Fibroblast of the aortic adventitia (primary cell): ENCODE measurements at places on chromosomes 6 and 20. TPM values are rescaled to one million over a fixed set of nuclear protein-coding genes. Genes with fewer than 3 reads are reported as not detected.

GRCh38 chr20:1465470-1466210 is 1.0 kb downstream of the NSFL1C start:
- DNase-seq: peak; percentile 21

SLC17A9 gene
- total RNA-seq: 0.41 and 2.0 TPM in 2 replicates

GJA10 gene
- not detected in 2 replicates for total RNA-seq

BTNL2 gene
- not detected in 2 replicates for total RNA-seq

SAMD3 gene
- 9.1 and 33.9 TPM in 2 replicates for total RNA-seq

GRCh38 chr6:149984773-149985172 is 21.0 kb downstream of the ULBP1 start:
- DNase-seq: no peak

DNA sequence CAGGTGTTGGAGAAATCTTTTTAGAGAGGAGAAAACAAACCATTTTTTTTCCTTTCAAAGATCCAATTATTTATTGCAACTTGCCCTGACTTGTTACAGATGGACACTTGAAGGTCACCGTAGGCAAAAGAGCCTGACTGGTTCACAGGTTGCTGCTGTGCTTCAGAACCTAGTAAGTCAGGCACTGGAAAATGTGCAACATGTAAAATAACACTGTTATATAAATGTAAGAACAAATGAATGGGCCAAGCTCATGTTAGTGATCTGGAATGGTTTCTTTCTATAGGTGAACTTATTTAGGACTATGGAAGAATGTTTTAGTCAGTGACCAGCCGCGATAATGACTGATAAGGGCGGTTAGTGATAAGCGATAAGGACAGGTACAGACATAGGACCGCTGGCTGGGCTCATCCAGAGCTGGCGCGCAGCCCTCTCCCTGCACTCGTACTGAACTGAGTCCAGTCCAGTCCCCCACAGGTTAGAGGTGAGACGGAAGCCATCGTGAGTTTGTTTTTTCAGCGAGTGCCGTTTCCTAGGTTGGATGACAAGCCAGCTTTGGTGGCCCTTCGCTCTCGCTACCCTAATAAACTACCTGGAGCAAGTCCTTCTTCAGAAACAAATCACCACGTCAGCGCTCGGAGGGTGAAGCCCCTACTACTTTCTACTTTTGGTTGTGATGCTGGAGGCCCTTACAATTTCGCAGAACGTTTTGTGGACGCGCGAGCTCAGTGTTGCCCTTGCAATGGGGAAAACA is 94.4 kb upstream of the PRDM1 start:
- no peak for DNase-seq

GRCh38 chr6:35264550-35265274 is 5.2 kb downstream of the ZNF76 start:
- DNase-seq: no peak

GRCh38 chr6:156910938-156911337 is 133.8 kb downstream of the ARID1B start:
- no peak for DNase-seq

ANKRD6 gene
- total RNA-seq: 14.6 and 18.1 TPM in 2 replicates

DNA sequence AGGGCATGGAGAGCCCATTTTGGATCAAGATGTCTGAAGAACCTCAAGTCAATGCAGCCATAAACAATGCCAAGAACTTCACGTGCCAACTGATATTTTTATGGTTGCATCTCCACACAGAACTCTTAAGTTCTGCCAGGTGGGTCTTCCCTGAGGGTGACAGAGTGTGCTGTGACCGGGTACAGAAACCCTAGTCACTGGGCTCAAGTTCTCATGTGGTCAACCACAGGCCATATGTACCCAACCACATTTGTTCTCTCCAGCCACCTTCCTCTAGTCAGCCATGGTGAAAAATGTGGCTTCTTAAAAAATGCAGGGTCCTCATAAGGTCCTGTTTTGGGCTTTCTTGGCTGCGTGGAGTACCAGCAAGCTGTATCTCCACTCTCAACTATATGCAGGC is 48.9 kb downstream of the CLIC5 start:
- no peak for DNase-seq

SLC22A16 gene
- total RNA-seq: 0.09 TPM in 1 of 2 replicates, not detected in the other

DNA sequence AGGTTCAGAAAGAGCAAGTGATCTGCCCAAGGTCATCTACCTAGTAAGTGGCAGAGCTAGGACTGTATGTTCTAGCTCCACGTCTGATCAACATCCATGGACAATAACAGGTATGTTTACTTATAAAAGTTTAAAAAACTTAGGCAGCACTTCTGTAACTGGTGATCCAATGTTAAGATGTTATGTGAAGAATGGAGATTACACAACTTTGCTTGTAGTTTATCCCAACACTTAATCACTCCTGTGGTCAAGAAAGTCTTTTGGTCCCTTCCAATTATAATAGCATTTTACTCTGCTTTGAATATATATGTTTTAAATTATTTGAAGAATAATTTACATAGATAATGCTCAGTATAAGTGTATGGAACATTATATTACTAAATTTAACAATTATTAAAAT is 4.8 kb downstream of the FBXO30 start:
- DNase-seq: peak; percentile 51

DNA sequence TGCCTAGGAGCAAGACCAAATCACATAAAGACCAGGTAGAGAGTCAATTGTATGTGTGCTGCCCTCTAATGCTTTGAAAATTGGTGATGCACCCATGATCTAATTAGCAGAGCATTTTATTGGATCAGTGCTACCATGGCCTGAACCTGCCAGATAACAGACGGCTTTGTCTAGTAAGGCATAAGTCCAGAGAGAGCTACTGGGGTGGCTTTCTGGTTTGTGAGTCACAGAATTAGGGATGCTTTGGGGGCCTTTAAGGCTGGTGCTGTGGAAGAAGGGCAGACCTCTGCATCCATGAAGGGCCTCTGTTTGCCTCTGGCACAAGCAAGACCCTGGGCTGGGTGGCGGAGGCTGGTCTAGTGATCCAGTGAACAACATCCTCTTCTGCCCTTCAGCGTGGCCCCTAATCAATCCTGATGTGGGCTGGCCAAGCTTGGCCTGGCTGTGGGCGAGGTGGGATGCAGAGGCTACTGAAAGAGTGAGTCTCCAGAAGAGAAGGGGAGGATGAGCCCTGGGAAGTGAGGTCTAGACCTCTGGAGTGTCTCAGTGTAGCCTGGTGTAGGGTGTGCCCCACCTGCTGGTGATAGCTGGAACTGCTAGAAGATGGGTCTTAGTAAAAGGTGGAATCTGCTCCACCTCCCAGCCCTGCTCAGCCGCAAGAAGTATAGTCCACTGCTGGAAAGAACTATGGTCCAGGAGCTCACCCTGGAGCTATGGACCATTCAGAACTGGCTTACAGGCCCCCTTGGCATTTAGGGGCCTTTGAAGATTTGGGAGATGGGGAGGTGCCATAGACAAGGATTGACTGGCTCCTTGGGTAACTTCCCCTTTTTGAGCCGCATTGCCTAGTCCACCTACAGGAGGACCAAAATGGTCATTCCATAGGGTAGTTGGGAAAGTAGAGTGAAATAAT is 36.7 kb upstream of the AAR2 start:
- DNase-seq: peak; percentile 83

- DNase-seq: peak; percentile 83
Measured at GRCh38 chr20:380763-381580, 412 bp downstream of the TRIB3 start.

DNA sequence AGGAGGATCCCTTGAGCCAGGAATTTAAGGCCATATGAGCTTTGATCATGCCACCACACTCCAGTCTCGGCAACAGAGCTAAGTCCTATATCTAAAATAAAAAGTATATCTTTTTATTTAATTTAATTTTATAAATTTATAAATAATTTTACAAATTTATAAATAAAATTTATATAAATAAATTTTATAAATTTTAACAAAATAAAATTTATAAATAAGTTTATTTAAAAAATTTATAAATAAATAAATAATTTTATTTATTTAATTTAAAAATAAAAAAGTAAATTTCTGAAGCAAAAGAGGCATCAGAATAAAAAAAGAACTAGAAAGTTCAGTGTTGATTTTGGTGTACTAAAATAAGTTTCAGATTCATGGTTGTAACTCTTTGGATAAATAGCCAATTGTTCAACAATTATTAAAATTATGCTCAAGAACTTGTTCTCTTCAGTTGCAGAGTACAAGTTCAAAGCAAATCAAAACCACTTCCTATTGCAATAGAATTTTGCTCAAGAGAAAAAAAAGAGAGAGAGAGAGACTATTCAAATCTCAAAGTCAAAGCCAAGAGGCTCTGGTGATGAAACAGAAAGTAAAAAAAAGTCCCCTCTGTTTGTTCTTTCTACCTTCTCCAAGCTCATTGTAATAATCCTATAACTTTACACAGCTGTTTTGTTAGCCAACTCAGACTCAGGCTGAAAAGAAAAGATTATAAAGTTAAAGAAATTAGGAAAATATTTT is 547.5 kb upstream of the ADGRB3 start:
- peak; percentile 65 for DNase-seq

DNA sequence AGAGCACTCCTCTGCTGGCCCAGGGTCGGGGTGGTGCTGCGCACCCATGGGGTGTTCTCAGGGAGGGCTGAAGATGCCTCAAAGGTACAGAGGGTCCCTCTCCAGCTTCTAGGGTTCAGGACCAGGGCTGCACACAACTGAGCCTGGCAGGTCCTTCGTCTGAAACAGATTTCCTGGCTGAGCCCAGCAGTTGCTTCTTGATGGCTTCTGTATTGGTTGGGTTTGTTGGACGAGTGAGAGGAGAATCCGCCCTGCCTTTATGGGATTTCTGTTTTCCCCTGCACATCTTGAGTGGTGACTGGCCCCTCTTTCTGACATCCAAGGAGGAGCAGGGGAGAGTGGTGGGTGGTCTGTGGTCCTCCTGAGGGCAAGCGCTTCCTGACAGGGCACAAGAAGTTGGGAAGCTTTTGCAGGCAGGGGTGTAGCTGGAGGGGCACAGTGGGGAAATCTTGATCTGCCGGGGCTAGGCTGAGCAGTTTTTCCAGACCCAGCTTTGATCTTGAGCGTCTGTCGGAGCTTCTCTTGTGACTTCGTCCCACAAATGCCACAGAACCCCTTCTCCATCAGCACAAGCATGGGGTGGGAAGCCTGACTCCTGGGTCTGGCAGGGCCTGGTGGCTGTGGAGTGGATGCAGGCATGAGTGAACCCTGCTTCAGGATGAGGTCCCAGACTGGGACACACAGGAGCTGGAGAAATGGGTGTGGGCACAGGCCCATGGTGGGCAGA is 116.5 kb downstream of the SYNDIG1 start:
- no peak for DNase-seq

DNA sequence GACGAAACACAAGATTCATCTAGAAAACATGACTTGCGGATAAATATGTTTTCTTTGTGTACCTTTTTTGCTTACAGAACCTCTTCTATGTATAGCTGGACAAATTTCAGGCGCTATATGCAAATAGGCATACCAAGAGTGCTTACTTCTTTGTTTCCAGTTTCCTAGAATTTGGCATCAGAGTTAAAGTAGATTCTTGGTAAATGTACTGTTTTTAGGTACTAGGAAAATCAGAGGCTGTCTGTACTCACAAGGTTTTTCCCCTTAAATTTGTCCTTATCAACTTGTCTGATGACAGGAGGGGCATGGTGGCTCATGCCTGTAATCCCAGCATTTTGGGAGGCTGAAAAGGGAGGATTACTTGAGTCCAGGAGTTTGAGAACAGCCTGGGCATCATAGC is 124.9 kb upstream of the TMEM170B start:
- DNase-seq: no peak

C6orf163 gene
- 3.9 and 5.2 TPM in 2 replicates for total RNA-seq

GRCh38 chr20:13800728-13801134 is 15.9 kb downstream of the NDUFAF5 start:
- peak; percentile 99 for DNase-seq

DNA sequence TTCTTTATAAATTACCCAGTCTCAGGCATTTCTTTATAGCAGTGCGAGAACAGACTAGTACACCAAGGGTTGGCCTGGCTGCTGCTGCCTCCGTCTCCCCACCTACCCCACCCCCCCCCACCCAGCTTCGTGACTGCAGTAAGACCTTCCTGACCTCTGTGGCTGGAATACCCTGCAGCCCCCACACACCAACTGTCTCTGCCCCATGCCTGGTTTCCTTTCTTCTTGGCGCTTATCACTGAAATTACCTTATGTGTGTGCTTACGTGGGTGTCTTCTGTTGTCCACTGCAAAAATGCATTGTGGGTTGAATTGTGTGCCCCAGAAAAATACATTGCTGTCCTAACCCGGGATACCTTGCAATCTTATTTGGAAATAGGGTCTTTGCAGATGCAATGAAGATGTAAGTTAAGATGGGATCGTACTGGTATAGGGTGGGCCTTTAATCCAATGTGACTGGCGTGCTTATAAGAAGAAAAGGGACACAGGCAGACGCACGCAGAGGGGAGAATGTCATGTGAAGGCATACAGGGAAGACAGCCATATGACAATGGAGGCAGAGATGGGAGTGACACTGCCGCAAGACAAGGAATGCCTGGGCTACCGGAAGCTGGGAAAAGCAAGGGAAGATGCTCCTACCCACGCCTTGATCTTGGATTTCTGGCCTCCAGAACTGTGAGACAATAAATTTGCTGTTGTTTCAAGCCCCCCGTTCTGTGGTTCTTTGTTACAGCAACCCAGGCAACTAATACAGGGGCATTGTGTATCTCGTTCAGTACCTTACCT is 15.4 kb downstream of the SYNJ2 start:
- no peak for DNase-seq

GRCh38 chr6:14290041-14290771 is 172.6 kb downstream of the CD83 start:
- no peak for DNase-seq

- DNase-seq: no peak
Measured at GRCh38 chr20:29326376-29327070, 1930.9 kb upstream of the DEFB115 start.

- no peak for DNase-seq
Measured at GRCh38 chr6:29504961-29505360, 17.2 kb upstream of the MAS1L start.

GRCh38 chr6:42088101-42088591 is 37.8 kb downstream of the TAF8 start:
- peak; percentile 22 for DNase-seq

EPHA7 gene
- 0.65 and 1.5 TPM in 2 replicates for total RNA-seq

DNA sequence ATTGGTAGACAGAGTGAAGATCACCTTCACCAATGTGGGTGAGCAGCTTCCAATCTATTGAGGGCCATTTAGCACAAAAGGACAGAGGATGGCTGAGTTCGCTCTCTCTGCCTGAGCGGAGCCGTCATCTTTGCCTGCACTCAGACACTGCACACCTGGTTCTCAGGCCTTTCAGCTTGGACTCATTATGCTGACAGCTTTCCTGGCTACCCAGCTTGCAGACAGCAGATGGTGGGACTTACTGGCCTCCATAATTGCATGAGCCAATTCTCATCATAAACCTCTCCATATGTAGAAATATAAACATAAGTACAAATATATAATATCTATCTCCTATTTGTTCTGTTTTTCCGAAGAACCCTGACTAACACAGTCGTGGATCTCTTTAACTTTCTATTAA is 13.7 kb downstream of the TBXT start:
- DNase-seq: no peak

- peak; percentile 62 for DNase-seq
Measured at GRCh38 chr6:9250852-9251251, 815.5 kb upstream of the SLC35B3 start.
